Sigmoid colon (tissue), 7 donors: ENCODE measurements at places on chromosomes 11 and 22. TPM values are rescaled to one million over a fixed set of nuclear protein-coding genes. Genes with fewer than 3 reads are reported as not detected.
A peak's percentile ranks its signal among the peaks of the same experiment; 100 is the strongest.

DNA sequence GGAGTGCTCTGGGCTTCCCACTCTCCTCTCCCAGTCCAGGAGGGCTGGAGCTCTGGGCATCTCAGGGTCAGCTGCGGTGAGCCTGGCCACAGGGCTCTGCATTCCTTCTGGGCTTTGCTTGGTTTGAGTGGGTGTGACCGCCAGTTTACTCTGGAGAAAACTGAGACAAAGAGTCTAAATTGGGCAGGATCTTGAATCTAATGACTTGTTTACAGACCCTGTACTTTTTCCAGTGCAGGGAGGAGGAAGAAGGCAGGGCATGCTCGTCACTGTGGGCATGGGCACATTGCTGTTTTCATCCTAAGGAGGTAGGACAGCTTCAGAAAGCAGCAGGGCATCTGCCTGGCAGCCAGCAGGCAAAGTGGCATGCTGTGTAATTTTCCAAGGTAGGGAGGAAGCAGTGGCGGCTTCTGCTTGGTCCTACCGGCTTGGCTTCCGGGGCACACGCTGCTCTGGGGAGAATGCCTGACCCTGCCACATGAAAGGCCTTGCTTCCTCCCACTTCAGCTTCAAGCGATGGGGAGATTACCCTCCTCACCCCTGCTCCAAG lies 22.9 kb downstream of the FLI1 start:
- no peaks in the 10 kb centered on the region for H3K36me3 ChIP-seq
- H3K4me1 ChIP-seq = peaks cover 36% of the 10 kb centered on the region
- no peak for DNase-seq

- H3K4me1 ChIP-seq = peaks cover 3% of the 10 kb centered on the region
- H3K36me3 ChIP-seq = no peaks in the 10 kb centered on the region
- H3K4me3 ChIP-seq = no peak overlapping the region
Measured at GRCh38 chr11:67601098-67601497, 5.6 kb upstream of the NDUFV1 start.

GRCh38 chr22:48476577-48476976 lies 1351.1 kb downstream of the BRD1 start:
- no peaks in the 10 kb centered on the region for H3K4me1 ChIP-seq
- H3K4me3 ChIP-seq = no peak overlapping the region
- no peaks in the 10 kb centered on the region for H3K27me3 ChIP-seq
- DNase-seq = no peak

DNA sequence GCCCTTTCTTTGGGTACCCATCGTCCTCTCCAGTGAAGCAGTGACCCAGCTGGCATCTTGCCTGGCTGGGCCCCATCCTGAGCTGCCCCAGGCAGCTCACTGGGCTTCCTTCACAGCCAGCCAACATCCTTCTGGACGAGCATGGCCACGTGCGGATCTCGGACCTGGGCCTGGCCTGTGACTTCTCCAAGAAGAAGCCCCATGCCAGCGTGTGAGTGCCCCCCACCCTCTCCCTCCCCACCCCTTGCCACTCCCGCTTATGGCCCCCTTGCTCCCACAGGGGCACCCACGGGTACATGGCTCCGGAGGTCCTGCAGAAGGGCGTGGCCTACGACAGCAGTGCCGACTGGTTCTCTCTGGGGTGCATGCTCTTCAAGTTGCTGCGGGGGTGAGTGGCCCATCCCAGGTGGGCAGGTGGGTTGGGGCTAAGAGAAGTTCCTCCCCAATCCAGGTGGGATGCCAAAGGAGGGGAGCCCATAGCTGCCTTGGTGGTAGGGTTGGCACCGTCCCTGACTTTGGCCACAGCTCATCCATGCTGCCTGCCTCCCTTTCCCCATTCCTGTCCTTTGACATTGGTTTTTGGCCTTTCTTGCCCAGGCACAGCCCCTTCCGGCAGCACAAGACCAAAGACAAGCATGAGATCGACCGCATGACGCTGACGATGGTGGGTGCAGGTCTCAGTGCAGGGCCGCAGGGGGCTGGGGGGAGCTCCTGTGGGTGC lies 6.8 kb upstream of the ANKRD13D start:
- peaks cover 70% of the 10 kb centered on the region for H3K36me3 ChIP-seq
- H3K27ac ChIP-seq = peak overlapping the region; percentile 62
- peaks cover 36% of the 10 kb centered on the region for H3K4me1 ChIP-seq

GRCh38 chr11:59187587-59187986 lies 15.7 kb downstream of the DTX4 start:
- peak; percentile 94 for DNase-seq
- no peak overlapping the region for H3K4me3 ChIP-seq
- H3K4me1 ChIP-seq = peaks cover 10% of the 10 kb centered on the region
- H3K27me3 ChIP-seq = peaks cover 8% of the 10 kb centered on the region

DNA sequence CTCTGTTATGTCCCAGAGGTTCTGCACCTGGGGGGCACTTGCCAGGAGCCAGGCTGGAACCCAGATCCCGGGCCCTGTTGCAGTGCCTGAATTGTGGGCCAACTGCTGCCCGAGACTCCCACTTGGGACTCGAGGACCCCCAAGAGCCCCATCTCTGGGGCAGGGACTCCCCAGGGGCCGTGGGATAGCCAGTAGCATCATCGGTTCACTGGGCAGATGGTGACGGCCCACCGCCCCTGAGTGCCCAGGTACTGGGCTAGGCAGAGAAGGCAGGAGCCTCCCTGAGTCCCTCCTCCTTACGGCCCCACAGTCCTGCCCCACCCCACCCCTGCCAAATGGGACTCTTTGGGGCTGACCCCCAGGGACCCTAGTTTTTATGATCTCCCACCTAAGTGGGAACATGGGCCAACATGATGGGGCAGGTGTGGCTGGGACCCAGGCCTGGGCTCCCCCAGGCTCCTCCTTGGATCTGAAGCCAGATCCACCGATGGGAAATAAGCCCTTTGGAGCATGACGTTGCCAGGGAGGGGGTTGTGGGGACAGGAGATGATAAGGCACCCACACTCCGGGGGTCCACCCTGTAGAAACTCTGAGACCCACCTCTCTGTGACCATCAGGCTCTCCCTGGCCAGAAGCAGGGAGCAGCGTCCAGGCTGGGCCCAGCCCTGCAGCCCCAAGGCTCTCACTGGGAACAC lies 94.5 kb upstream of the FGF3 start:
- H3K27me3 ChIP-seq = peaks cover 41% of the 10 kb centered on the region
- no peaks in the 10 kb centered on the region for H3K4me1 ChIP-seq
- no peak overlapping the region for H3K27ac ChIP-seq
- H3K36me3 ChIP-seq = no peaks in the 10 kb centered on the region

DNA sequence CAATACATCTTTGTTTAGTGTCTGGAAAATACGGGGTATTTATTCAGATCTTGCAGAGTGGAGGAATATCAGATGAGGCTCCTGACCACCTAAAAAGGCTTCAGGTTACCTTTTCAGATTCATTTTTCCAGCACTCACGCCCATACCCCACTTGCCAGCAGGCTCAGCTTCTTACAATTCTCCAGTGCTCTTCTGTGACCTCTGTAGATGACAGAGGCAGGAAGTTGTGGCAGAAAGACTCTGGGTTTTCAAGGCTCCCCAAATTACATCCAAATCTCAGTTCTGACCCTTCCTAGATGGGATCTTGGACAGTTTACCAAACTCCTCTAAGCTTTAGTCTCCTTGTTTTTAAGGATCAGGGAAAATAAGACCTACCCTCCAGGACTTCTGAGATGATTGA lies 61.1 kb downstream of the SYTL2 start:
- no peak for DNase-seq
- H3K27me3 ChIP-seq = no peaks in the 10 kb centered on the region
- no peaks in the 10 kb centered on the region for H3K4me1 ChIP-seq
- H3K4me3 ChIP-seq = no peak overlapping the region
- H3K36me3 ChIP-seq = no peaks in the 10 kb centered on the region

GRCh38 chr11:109075976-109076375 lies 346.0 kb upstream of the C11orf87 start:
- no peak for DNase-seq
- H3K4me3 ChIP-seq = no peak overlapping the region

DNA sequence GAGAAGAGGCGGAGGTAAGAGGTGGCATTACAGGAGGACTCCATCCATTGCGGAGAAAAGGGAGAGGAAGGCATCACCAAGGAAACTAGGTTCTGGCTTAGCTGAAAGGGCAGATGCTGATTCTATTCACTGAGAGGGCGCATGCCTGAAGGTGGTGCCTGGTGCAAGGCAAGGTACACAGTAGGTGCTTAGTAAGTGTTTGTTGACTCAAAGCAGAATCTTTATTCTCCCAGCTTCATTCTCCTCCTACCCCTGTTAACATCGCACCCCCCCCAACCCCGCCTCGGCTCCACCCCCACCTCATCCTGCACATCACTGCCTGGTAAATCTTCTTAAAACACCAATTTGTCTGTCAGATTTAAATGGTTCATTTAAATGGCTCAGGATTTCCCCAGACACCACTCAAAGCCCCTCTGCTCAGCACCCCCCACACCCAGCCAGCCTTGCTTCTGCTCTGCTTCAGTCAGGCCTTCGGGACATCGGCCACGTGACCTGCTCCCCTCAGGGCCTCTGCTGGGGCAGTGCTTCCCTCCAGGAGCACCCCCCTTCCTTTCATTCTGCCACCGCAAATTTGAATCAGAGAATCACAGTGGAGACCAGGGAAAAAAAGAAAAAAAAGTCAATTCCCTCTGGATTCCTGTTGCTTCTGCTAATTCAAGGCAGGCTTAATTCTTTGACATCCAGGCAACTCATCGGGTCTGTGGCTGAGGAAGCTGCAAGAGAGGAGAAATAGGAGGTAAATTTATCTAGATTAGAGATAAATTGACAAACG lies 17.8 kb upstream of the RCN1 start:
- DNase-seq = no peak
- H3K36me3 ChIP-seq = no peaks in the 10 kb centered on the region
- no peak overlapping the region for H3K27ac ChIP-seq
- H3K27me3 ChIP-seq = no peaks in the 10 kb centered on the region
- no peak overlapping the region for H3K4me3 ChIP-seq

GRCh38 chr11:2400762-2401435 lies 349 bp downstream of the TSSC4 start:
- DNase-seq = no peak
- H3K4me1 ChIP-seq = peaks cover 30% of the 10 kb centered on the region
- H3K36me3 ChIP-seq = peaks cover 40% of the 10 kb centered on the region
- peak overlapping the region; percentile 99 for H3K27ac ChIP-seq
- H3K27me3 ChIP-seq = no peaks in the 10 kb centered on the region
- peak overlapping the region; percentile 88 for H3K4me3 ChIP-seq

DNA sequence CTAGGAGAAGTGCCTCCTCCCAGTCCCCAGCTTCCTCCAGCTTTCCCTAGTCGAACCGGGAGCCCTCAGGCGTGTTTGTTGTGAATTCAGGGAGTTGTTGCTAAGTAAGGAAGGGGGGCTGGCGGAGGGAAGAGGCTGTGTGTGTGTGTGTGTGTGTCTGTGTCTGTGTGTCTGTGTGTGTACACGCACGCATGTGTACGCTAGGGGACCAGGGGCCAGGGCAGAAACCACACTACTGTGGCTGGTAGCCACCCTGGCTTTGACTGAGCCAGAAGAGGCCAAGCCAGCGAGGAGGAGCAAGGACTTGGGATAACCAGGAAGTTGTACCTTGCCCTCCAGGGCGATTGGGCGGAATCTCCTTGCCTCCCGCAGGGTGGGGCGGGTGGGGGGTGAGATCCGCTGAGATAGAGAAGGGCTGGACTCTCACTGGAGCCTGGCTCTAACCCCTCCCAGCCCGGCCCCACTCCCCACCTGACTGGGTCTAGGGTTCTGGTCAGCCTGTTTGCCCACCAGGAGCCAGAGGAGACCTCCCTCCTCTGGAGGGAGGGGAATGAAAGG lies 7.5 kb downstream of the BCL9L start:
- H3K36me3 ChIP-seq = no peaks in the 10 kb centered on the region
- H3K4me1 ChIP-seq = peaks cover 100% of the 10 kb centered on the region
- H3K27me3 ChIP-seq = no peaks in the 10 kb centered on the region
- DNase-seq = peak; percentile 92
- peak overlapping the region; percentile 99 for H3K27ac ChIP-seq

DNA sequence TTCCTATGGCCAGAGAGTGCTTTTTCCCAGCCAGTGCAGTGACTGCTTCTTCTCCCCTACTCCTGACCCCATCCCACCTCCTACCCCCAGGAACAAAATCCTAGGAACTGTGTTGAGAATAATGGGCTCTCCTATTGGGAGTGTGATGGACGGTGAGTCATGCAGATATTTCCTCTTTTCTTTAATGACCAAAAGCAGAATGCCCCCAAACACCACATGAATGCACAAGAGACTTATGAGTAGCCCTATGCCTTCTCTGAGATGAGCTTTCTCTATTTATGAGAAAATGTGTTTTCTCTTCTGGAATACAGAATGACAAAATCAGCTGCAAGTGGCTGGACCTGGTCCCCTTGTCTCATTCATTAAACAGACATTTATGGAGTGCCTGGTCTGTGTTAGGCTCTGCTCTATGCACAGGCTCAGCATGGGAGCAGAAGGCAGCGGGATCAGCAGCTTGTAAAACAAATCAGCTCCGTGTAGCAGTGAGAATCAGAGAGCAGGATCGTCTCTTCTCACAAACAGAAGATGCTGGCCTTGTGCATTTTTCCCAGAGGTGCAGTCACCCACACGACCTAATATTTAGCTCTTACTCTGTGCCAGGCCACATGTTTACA lies 47.5 kb upstream of the GALNT18 start:
- H3K4me1 ChIP-seq = no peaks in the 10 kb centered on the region
- H3K27me3 ChIP-seq = no peaks in the 10 kb centered on the region
- H3K27ac ChIP-seq = peak overlapping the region; percentile 68
- DNase-seq = peak; percentile 83
- no peak overlapping the region for H3K4me3 ChIP-seq

DNA sequence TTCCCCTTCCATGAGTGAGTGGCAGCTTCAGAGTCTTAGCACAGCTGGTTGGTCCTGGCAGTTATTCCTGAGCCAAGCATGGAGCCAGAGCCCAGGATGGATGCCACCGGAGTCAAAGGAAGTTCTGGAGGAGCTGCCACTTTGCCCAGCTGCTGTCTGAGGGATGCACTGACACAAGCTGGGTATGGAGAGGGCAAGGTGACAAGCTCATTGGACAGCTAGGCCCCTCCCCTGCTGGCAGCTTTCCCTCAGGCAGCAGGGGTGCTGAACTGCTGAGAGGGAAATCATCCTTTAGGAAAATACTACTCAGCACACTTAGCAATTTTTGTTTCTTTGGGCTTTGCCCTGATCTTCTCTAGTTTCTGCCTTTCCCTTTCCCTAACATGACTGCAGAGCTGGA lies 99.3 kb upstream of the SESN3 start:
- H3K27ac ChIP-seq = no peak overlapping the region
- DNase-seq = no peak
- H3K4me1 ChIP-seq = no peaks in the 10 kb centered on the region

GRCh38 chr11:61362542-61362875 lies 335 bp downstream of the TMEM138 start:
- H3K4me3 ChIP-seq = peak overlapping the region; percentile 56
- H3K36me3 ChIP-seq = peaks cover 38% of the 10 kb centered on the region
- H3K27me3 ChIP-seq = no peaks in the 10 kb centered on the region
- peak overlapping the region; percentile 90 for H3K27ac ChIP-seq

Gene MAJIN
- total RNA-seq = not detected

Gene SCGB1D2
- not detected for total RNA-seq

Gene OR5B21
- not detected for total RNA-seq

Gene APOBEC3H
- not detected for total RNA-seq

Gene MCM5
- total RNA-seq = 10.0 TPM

Gene F2
- not detected for total RNA-seq

Gene C22orf15
- total RNA-seq = not detected

Gene OR5F1
- not detected for total RNA-seq
